ENCODE measurements at places on chromosomes 5 and 9.

DNA sequence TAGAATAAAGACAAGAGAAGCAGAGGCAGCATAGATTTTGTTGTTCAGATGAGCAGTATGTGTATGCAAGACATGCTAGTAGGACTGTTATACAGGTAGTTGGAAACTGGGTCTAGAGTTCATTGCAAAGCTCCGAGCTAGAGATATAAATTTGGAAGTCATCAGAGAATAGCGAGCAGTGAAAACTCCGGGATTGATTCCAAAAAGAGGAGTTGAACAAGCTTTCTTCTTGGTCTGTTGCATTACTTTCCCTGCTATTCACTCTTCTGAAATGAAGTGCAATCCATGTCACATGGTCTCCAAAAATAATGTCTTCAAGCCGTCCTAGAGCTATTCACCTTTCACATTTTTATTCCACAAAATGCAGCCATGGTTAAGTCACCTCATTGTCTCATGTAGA is 67.9 kb upstream of the ZNF462 start:
- no peak for DNase-seq

- no peak for DNase-seq
Observed at GRCh38 chr9:134830926-134831720, 49.5 kb upstream of the FCN2 start.

GRCh38 chr9:2461892-2462291 is 159.7 kb upstream of the VLDLR start:
- DNase-seq = no peak

GRCh38 chr5:93622240-93622885 is 39.3 kb downstream of the NR2F1 start:
- peak; percentile 60 for DNase-seq
